ENCODE measurements at places on chromosomes 1 and 21.

GRCh38 chr1:212545941-212546635, 62.5 kb upstream of the ATF3 start:
- no peak for DNase-seq

- no peak for DNase-seq
These were observed 738 bp upstream of the TRIM11 start for GRCh38 chr1:228407106-228408040.

- DNase-seq: no peak
These were observed 6.8 kb upstream of the PEAR1 start for GRCh38 chr1:156886583-156887281.

GRCh38 chr1:33709783-33710718, 153.8 kb upstream of the HMGB4 start:
- DNase-seq: no peak

GRCh38 chr1:67675800-67676199, 9.2 kb upstream of the GADD45A start:
- DNase-seq: no peak

Data from NCI-H510A treated with DMSO at 0.1 percent for 48 hours (cell line).